ENCODE measurements at places on chromosomes 7 and 10.

GRCh38 chr10:2920168-2920567 is 147.2 kb upstream of the PFKP start:
- no peak for DNase-seq

DNA sequence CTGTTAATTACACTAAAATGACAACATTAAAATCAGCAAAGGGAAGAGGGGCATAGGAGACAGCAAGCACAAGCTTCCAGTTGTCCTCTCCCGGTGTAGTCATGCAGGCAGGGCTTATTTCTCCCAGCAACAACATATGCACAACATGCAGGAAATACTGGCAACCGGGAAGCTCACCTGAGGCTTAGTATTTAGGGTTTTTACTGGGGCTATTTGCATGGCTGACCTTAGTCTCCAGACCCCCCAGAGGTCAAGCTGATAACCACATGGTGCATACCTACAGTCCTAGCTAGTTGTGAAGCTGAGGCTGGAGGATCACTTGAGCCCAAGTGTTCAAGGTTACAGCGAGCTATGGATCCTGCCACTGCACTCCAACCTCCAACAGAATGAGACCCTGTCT is 12.8 kb upstream of the JMJD1C start:
- no peak for DNase-seq

DNA sequence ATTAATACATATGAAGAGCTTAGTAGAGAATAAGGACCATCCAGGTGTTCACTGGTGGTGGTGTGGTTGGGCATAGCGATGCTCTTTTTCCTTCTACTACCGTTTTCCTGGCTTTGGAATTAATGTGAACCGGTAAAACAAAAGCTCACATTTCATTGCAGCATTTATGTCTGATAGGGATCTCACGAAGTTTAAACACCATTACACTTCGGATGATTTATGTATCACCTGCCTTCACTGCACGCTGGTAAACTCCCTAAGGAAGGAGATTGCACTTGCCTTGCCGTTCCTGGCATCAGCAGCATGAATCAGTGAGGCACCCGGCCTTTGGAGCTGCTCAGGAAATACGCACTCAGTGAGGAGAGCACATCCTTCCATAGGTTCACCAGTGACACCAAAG is 47.5 kb downstream of the WIPF3 start:
- DNase-seq: peak; percentile 45

- peak; percentile 48 for DNase-seq
Observed at GRCh38 chr7:44264221-44264931, 61.0 kb downstream of the CAMK2B start.

GRCh38 chr7:102466097-102466496 is 1.3 kb downstream of the LRWD1 start:
- DNase-seq: no peak

- DNase-seq: peak; percentile 93
Observed at GRCh38 chr10:122078965-122079795, 90.2 kb downstream of the TACC2 start.

- peak; percentile 16 for DNase-seq
Observed at GRCh38 chr7:105185290-105186010, 171.4 kb downstream of the KMT2E start.

- peak; percentile 77 for DNase-seq
Observed at GRCh38 chr7:102270178-102270887, 16.3 kb upstream of the SH2B2 start.

GRCh38 chr7:3455806-3456595 is 154.9 kb downstream of the SDK1 start:
- DNase-seq: no peak

GRCh38 chr7:146781352-146782116 is 664.9 kb downstream of the CNTNAP2 start:
- DNase-seq: no peak

- no peak for DNase-seq
Observed at GRCh38 chr7:133165529-133165928, 83.6 kb upstream of the CHCHD3 start.

- no peak for DNase-seq
Observed at GRCh38 chr10:66572700-66573099, 353.1 kb upstream of the LRRTM3 start.

- peak; percentile 84 for DNase-seq
Observed at GRCh38 chr10:103888113-103888841, 29.7 kb downstream of the STN1 start.

GRCh38 chr10:119872610-119872859 is at the start of gene MCMBP:
Gene MCMBP (minus strand): TSS chr10:119872843. CDS start chr10:119872584, 259 bp downstream.
- no peak for DNase-seq

DNA sequence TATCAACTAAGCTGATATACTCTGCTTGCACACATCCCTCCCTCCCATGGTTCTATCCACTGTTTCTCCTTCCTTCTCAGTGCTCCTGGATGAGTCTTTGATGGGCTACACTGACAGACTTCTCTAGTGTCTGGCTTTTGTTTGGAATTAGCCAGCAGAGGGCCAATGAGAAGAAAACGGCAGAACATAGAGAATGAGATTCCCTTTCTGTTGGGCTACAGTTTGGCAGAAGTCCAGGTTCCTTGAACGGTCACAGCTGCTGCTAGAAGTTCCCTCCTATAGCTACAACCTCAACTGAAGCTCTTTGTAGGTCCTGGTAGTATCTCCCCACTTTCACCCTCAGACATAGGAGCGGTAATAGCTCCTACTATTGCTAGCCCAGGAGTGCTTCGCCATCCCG is 251.1 kb upstream of the LRRN3 start:
- peak; percentile 81 for DNase-seq

DNA sequence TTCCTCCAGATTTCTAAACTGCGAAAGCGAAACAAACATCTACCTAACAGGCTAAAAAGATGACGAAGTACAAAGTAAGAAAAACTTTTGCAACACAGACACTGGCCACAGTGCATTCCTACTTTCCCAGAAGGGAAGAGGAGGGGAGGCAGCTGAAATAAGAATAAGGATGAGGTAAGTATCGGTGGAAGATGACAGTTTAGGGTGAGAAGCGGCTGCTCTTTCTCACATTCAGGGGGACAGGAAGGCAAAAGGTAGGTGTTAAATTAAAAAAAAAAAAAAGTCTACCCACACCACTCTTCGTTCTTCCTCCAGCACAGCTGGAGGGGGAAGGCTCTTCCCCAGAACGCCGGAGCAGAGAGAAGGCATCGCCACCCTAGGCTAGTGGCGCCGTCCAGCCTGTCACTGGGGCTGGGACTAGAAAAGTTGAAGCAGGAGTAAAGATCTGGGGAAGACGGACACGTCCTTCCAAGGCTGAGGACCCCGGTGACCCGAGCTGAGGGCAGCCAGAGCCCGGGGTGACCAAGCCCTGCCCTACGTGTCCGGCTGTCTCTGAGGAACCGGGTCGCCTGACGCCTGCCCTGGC is 846 bp downstream of the DNAJC1 start:
- DNase-seq: peak; percentile 62

- DNase-seq: no peak
Observed at GRCh38 chr10:103653581-103654037, 160.1 kb downstream of the NEURL1 start.

- DNase-seq: no peak
Observed at GRCh38 chr7:12557282-12557681, 13.2 kb upstream of the SCIN start.

DNA sequence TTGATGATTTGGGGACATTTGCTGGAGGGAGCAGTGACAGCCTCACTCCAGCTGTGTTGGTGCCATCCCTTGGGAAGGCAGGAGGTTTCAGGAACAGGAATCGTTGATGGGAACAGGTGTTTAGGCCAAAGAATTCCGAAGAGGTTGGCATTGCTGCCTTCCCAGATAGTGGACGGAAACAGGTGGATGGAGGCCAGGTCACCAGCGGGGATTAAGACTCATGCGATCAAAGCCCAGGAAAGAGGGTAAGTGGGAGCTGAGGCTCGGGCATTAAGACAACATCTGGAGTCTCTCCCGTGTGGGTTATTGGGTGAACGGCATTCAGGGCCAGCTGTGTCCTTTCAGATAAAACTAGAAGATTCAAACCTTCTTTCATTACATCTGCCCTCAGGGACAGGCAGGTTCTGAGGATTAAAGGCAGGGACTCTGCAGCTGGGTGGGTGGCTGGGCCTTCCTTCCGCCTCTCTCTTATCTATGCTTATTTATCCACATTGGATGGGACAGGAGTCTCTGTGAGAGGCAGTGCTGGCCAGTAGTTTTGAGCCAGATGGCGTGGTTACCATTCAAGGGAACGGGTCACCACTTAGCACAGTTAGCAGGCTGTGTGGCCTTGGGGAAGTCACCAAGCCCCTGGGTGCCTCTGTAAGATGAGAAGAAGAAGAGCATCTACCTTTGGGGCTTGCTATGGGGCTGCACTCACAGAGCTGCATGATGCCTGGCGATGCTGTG is 67.6 kb downstream of the INSIG1 start:
- no peak for DNase-seq

Measured in tongue (tissue), 3 donors.